BJ (cell line): ENCODE measurements at places on chromosomes 6 and 20.

GRCh38 chr20:59170406-59171349 is 7.1 kb downstream of the ZNF831 start:
- no peak for DNase-seq

- DNase-seq, result no peak
Observed at GRCh38 chr6:3541006-3541585, 84.2 kb upstream of the SLC22A23 start.

DNA sequence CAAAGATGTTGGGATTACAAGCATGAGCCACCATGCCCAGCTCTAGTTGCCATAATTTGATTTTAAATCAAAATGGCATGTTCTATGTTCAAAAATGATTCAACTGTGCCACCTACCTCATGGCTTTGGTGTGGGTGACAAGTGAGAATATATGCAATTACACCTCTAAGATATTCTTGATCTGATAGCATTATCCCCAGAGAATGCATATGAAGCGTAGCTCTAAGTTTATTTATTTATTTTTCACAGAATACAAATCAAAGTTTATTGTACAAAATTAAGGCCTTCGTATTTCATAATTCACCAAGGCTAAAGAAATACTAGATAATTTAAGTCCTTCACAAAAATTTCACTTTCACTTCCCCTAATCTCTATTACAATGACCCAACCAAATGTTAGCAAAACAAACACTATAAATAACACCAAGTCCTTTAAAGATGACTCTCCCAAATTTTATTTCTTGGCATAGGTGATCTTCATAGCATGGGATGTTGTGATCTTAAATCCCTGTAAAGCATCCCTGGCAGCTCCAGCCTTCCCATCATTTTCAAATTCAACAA is 205.9 kb upstream of the TAB2 start:
- no peak for DNase-seq

- no peak for DNase-seq
Observed at GRCh38 chr20:32906200-32906599, 47.5 kb downstream of the EFCAB8 start.

DNA sequence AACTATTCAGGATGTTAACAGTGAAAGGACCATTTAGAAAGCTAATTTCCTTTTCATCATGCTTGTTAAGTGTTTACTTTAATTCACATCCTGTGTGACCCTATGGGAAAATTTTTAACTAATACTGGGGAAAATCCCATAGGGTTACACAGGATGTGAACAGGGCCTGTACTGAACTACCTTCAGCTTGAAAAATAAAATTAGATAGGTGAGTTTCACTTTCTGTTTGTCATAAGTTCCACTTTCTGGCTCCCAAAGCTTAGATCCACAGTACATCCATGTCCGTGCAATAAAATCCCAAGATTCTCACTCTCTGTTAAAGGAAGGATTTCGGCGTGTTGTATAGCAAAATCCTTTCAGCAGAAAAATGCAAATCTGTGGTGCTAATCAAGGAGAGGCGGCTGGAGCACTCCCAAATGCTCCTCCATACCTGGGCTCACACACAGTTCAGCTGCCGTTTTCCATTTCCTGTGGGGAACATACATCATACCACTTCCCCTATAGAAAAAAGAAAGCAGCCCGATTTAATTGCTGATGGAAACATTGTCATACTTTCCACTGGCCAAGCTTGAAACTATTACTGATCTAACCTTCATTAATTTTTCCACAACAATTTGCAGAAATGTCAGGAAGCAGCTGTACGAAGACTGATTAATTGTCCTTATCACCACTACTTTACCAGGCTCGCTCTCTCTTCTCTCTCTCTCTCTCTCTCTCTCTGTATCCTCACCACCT is 125.2 kb downstream of the HIVEP2 start:
- no peak for DNase-seq

- DNase-seq, result no peak
Observed at GRCh38 chr20:11001764-11002540, 328.2 kb upstream of the JAG1 start.

GRCh38 chr6:16591396-16592222 is 169.7 kb downstream of the ATXN1 start:
- no peak for DNase-seq

DNA sequence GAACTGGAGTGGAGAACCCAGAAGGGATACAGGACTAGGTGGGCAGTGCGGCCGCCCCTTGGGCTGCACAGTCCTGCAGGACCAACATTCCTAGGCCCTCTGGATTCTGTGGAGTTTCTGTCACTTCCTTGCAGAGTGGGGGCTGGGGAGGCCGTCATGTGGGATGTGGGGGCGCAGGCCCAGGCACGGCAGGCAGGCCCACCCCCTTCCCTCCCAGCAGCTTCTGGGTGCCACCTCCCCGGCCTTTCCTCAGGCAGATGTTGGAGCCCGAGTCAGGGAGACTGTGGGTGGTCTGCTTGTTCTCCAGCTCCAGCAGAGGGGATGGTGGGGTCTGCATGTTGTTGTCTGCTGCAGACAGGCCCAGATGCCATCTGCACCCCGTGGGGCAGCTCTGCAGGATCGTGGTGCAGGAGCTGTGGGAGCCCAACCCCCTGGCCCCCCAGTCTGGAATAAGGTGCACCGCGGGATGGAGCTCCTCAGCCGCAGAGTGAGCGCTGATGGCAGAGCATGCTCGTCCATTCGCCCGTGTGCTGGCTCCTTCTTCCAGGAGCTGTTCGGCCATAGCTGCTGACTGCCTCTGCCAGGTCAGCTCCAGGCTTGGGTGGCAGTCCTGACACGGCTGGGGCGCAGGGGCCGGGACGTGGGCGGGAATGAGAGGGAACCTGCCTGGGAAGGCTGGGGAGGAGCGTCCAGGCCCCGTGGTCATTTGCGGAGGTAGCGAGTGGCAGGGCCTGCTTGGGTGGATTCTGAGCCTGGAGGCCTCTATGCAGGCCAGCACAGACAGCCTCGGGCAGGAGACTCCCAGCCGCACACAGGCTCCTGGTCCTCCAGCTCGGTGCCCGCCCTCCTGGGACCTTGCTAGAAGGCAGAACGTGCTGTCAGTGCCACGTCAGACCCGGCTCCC is 18.1 kb downstream of the SLC17A9 start:
- no peak for DNase-seq

- DNase-seq, result no peak
Observed at GRCh38 chr20:33015114-33015484, 7.6 kb downstream of the BPIFB2 start.

- DNase-seq, result no peak
Observed at GRCh38 chr6:144036835-144037195, 28.8 kb upstream of the PLAGL1 start.

- peak; percentile 15 for DNase-seq
Observed at GRCh38 chr6:37517411-37517812, 17.7 kb upstream of the CCDC167 start.

DNA sequence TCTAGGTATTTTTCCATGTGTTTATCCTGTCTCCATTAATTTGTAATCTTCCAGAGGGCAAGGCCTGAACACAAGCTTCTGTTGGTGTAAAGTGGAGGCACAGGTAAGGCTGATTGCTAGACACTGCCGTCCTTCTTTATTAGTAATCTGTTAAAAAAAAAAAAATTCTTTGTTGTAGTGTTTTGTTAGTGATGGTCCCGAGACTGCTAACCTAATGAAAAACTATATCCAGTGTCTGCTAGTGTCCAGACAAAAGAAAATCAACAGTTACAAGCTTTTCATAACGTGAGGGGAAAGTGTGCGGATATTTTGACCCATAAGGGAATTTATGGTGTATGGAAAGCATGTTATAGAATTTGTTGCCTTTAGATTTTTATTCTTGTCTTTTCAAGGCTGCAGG is 4.2 kb upstream of the HIVEP1 start:
- no peak for DNase-seq

GRCh38 chr20:3115190-3116107 is 30.9 kb upstream of the AVP start:
- no peak for DNase-seq

GRCh38 chr6:42522942-42523814 is 40.7 kb upstream of the UBR2 start:
- no peak for DNase-seq

DNA sequence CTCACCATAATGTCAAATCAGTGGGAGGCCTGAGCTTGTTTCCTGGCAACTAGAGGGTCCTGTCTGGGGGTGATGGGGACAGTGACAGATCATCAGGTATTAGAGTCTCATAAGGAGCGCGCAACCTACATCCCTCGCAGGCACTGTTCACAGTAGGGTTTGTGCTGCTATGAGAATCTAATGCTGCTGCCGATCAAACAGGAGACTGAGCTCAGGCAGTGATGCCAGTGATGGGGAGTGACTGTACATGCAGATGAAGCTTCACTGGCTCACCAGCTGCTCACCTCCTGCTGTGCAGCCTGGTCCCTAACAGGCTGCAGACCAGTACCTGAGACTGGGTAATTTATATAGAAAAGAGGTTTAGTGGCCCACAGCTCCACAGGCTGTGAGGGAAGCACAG is 147.3 kb downstream of the TTLL2 start:
- no peak for DNase-seq

DNA sequence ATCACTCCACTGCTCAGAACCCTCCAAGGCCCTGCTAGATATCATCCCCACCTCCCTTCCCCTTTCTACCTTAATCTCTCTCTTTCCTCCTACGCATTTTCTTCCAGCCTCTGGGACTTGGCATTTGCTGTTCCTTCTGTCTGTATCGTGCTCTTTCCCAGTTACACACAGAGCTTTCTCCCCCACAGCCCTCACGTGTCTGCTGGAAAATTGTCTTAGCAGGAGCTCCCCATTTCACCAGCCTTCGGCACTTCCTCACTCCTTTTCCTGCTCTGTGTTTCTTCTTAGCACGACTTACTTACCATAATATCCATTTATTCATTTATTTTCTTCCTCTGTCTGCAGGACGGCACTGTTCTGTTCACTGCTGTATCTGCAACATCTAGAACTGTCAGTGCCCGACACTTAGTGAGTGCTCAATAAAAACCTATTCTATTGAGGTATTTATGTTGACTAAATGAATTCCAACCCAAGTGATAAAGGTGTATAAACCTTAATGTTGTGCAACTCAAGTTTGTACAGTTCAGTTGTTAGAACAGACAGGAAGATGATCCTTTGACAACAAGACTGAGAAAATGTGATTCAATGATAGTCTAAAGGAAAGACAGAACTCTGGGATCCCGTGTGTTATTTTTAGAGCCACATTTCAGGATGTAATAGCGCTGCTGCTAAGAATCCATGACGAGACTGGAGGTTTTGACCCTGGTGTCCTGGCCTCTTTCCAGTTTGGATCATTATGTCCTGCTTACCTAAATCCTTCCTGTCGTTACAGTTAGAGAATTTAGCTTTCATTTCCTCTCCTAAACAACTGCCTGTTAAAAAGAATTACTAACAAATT is 170.1 kb upstream of the LAMP5 start:
- DNase-seq, result peak; percentile 25

DNA sequence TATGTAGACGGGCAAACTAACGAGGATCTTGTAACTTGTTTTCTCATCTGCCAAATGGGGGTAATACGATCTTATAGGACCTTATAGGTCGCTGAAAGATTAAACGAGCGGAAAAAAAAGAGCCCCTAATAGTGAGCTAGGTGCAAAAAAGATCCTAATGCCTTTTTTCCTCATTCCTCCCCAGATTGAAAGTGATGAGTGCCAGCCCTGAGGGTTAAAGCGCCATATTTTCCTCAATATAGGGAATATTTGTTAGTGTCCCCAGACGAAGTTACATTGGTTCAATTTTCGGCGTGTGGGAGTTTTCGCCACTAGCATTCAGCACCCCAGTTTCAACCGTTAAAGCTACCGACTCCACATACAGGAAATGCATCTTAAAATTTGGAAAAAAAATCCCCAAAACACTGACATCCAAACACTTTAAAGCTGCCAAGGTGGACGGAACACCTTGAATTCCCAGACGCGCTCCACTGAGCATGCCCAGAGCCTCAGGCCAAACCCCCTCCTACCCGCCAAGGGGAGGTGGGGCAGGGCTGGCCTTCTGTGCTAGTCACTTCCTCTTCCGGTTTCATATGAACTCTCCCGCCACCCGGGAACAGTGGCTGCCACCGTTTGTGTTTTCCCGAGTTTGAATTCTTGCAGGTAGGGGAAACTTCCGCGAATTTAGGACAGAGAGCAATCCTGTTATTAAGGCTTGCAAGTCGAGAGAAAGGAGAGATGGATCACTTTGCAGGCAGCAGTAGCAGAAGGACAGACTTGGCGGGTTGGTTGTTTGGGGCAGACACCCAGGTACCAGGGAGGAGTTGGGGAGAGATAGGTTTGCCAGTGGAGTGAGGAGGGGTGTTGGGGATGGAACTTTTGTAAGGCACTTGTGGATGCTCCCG is at the start of gene PRIM2:
TSS of gene PRIM2 (plus strand) at position 571 of the 884 bp plus-strand sequence. CDS start 816 bp downstream, outside the sequence.
- DNase-seq, result no peak

- no peak for DNase-seq
Observed at GRCh38 chr6:34132486-34133185, 13.3 kb downstream of the GRM4 start.

DNA sequence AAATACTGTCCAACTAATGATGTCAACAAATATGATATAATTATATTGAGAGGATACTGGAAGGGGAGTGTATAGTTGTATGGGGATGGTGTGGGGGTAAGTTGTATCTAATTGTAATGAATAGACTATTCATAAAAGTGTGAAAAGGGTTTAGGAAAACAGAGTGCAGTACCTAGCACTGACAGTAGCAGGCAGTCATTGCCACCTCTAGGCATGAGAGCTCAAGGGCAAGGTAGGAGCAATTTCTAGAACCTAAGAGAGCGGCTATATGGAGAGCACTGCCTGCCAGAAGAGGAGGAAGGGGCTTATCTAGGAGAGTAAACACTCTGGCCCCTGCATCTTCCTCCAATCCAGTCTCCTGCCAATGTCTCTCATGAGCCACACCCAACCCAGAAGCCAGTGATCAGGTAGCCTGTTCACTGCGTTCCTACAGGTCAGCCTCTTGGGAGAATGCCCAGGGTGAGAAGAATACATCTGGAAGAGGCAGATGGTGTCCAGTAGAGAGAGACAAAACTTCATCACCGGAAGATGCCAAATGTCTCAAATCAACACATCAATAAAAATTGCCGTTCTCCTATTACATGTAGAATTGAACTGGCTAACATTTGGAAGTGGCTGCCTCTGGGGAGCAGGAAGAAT is 200.0 kb downstream of the LY86 start:
- no peak for DNase-seq

DNA sequence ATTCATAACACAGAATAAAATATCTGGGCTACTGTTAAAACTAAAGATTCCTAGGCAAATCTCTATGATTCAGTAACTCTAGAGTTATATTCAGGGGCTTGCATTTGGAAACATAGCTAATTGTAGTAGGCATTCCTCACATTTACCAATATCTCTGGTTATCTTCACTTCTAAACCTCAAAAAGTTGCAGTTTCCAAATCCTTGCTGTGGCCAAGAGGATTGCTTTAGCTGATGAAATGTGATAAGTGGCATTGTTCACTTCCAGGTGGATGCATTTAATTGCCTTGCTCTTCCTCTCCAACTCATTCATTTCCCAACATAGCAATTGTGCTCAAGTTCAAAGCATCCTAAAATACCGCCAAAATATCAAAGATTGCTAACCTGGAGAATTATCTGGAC is 246.6 kb downstream of the GRIK2 start:
- DNase-seq, result no peak

- DNase-seq, result no peak
Observed at GRCh38 chr6:168095171-168095691, 16.2 kb upstream of the FRMD1 start.

- DNase-seq, result no peak
Observed at GRCh38 chr20:41900201-41900691, 282.1 kb upstream of the CHD6 start.

- DNase-seq, result no peak
Observed at GRCh38 chr20:37265152-37265551, 3.5 kb upstream of the GHRH start.

GRCh38 chr6:81304466-81304865 is 448.0 kb downstream of the TENT5A start:
- no peak for DNase-seq
